Myometrial cell (primary cell): ENCODE measurements at places on chromosomes 3 and 15. TPM values are rescaled to one million over a fixed set of nuclear protein-coding genes. Genes with fewer than 3 reads are reported as not detected.

NLGN1 gene
- 1.6 and 2.0 TPM in 2 replicates for total RNA-seq

ADCY5 gene
- total RNA-seq, result 0.53 TPM in 1 of 2 replicates, not detected in the other

C2CD4B gene
- not detected in 2 replicates for total RNA-seq

TMED3 gene
- total RNA-seq, result 229 and 259 TPM in 2 replicates

SIDT1 gene
- 0.35 TPM in 1 of 2 replicates, not detected in the other for total RNA-seq

SEMA5B gene
- total RNA-seq, result under 0.01 TPM in 1 of 2 replicates, not detected in the other

REC114 gene
- not detected in 2 replicates for total RNA-seq

TRPC1 gene
- total RNA-seq, result 7.3 and 21.0 TPM in 2 replicates

IQCF5 gene
- not detected in 2 replicates for total RNA-seq

KCNMB3 gene
- 0.71 and 2.9 TPM in 2 replicates for total RNA-seq

SLC2A2 gene
- total RNA-seq, result not detected in 2 replicates

TEX55 gene
- not detected in 2 replicates for total RNA-seq

COPG1 gene
- total RNA-seq, result 329 and 344 TPM in 2 replicates

DLEC1 gene
- total RNA-seq, result 0.18 TPM in 1 of 2 replicates, not detected in the other

EHD4 gene
- 30.8 and 33.0 TPM in 2 replicates for total RNA-seq

PLA1A gene
- total RNA-seq, result 0.18 TPM in 1 of 2 replicates, not detected in the other

ZNF106 gene
- total RNA-seq, result 28.0 and 35.8 TPM in 2 replicates

CLDN18 gene
- not detected in 2 replicates for total RNA-seq

EFHB gene
- total RNA-seq, result not detected in 2 replicates

GOLGA8R gene
- total RNA-seq, result 0.18 and 1.2 TPM in 2 replicates

NOX5 gene
- 0.29 and 0.71 TPM in 2 replicates for total RNA-seq

PLXNA1 gene
- total RNA-seq, result 42.4 and 47.9 TPM in 2 replicates

CSPG4 gene
- total RNA-seq, result 138 and 143 TPM in 2 replicates

SLC27A2 gene
- total RNA-seq, result 1.4 TPM in 1 of 2 replicates, not detected in the other

TRPM1 gene
- total RNA-seq, result not detected in 2 replicates

GPR149 gene
- total RNA-seq, result not detected in 2 replicates

MYL3 gene
- not detected in 2 replicates for total RNA-seq

LRRK1 gene
- 5.7 and 10.7 TPM in 2 replicates for total RNA-seq

FSIP1 gene
- 1.4 and 1.6 TPM in 2 replicates for total RNA-seq

SNX22 gene
- 0.18 TPM in 1 of 2 replicates, not detected in the other for total RNA-seq

RUVBL1 gene
- 85.6 and 101 TPM in 2 replicates for total RNA-seq

TMEM40 gene
- not detected in 2 replicates for total RNA-seq

OR5H6 gene
- not detected in 2 replicates for total RNA-seq

ERICH6 gene
- total RNA-seq, result 0.35 TPM in 1 of 2 replicates, not detected in the other
